ENCODE measurements at places on chromosomes 1 and 21.

DNA sequence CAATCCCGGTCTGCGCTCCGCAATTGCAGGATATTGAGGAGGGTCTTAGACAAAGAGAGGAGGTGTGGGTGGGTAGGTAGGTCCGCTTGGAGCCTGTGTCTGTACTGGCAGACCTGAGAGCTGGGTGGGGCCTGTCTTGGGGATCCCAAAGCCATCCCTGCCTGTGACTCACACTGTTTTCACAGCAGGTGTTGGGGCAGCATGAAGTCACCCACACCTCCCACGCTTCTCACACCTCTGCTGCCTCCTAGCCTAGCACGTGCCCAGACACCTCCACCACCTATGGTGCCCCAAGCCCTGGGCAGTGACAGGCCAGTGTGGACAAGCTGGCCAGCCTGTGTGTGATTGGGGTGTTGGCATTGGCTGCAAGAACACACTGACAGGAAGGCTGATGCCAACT, 65.7 kb upstream of the ECE1 start:
- DNase-seq = no peak

- DNase-seq = no peak
These were observed 36.1 kb downstream of the ZBTB40 start for GRCh38 chr1:22487781-22488180.

- DNase-seq = no peak
These were observed 10.1 kb downstream of the INAVA start for GRCh38 chr1:200904772-200905171.

- no peak for DNase-seq
These were observed 775 bp downstream of the TMEM125 start for GRCh38 chr1:43270421-43271095.

GRCh38 chr1:209707308-209707707, 2.7 kb downstream of the HSD11B1 start:
- DNase-seq = no peak

DNA sequence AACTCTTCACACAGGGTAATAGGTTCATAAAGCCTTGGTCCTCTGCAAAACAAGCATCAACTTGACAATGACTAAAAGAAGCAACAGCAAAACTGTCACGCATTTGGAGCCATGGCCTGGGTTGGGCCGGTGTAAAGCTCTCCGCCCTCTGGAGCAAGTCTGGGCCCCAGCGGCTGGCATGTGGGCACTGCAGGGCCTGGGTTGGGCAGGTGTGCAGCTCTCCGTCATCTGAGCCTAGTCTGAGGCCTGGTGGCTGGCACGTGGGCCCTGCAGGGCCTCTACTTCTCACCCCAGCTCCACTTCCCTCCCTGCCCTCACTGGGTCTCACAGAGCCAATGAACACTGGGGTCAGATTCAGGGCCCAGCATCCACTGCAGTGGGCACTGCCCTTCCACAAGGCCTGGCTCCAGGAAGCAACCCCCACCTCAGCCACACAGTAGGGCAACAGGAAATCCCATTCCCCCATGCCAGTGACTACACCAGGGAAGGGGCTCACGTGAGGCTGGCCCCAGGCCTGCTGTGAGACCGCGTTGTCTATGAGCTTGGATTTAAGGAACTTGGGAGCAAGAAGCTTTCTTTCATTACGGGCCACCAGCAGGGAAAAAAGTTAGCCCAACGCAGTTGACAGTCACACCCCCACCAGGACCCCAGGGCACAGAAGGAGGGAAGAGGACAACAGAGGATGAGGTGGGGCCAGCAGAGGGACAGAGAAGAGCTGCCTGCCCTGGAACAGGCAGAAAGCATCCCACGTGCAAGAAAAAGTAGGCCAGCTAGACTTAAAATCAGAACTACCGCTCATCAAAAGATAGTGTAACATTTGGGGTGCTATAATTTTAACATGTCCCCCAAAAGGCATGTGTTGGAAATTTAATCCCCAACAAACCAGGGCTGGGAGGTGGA, 52.7 kb downstream of the NPHP4 start:
- no peak for DNase-seq

DNA sequence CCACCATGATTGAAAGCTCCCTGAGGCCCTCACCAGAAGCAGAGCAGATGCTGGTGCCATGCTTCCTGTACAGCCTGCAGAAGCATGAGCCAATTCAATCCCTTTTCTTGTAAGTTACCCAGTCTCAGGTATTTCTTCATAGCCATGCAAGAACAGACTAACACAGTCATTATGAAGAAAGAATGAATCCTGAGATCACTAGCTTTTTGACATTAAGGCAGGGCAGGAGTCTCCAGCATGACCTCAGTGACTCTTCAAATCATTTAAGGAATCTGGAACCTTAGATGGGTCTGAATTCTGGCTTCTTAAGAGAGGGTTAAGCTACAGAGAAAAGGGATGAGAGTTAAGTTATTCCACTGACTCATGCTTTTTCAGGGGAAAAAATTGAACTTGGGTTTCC, 79.0 kb downstream of the PTPN14 start:
- DNase-seq = no peak

- DNase-seq = no peak
These were observed 148.0 kb downstream of the ZZZ3 start for GRCh38 chr1:77534456-77534855.

DNA sequence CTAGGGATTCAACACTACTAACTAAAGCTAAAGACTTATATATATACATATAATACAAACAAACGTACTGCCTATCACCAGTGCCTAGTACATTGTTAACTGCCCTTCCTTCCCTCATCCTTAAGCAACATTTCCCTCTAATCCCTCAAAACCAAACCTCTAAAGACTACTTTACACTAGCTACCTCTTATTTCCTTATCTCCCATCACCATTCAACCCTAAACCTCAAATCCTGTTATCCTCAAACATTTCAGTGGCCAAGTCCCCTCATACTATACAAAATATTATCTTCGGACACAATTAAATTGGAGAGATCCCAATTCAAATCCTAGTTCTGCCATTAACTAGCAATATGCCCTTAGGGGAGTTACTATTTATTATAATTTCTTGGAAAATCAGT, 3.7 kb downstream of the SCAF4 start:
- no peak for DNase-seq
